Amniotic stem cell (primary cell): ENCODE measurements at places on chromosomes 7 and 10.
A peak's percentile ranks its signal among the peaks of the same experiment; 100 is the strongest.

GRCh38 chr7:43888993-43889945 is 17.1 kb downstream of the URGCP start:
- DNase-seq: no peak

GRCh38 chr7:7675686-7676085 is 35.1 kb downstream of the UMAD1 start:
- no peak for DNase-seq

- no peak for DNase-seq
Measured at GRCh38 chr10:77940627-77941026, 14.1 kb upstream of the DLG5 start.

DNA sequence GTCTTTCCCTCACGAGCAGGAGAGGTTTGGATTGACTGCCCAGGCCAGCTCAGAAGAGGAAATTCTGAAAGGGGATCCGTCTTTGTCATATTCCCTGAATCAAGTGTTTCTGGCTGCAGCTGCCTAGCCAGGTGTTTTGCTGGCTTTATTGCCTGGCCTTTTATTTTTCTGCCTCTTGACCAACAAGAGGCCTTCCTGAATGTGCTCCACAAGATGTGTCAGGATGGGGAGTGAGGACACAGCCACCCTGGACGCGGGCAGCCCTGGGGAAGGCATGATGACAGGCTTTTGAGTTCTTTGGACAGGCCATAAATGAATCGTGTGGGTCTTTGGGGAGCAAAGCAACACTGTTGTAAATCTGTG is 163.6 kb downstream of the CAMK1D start:
- DNase-seq: no peak

DNA sequence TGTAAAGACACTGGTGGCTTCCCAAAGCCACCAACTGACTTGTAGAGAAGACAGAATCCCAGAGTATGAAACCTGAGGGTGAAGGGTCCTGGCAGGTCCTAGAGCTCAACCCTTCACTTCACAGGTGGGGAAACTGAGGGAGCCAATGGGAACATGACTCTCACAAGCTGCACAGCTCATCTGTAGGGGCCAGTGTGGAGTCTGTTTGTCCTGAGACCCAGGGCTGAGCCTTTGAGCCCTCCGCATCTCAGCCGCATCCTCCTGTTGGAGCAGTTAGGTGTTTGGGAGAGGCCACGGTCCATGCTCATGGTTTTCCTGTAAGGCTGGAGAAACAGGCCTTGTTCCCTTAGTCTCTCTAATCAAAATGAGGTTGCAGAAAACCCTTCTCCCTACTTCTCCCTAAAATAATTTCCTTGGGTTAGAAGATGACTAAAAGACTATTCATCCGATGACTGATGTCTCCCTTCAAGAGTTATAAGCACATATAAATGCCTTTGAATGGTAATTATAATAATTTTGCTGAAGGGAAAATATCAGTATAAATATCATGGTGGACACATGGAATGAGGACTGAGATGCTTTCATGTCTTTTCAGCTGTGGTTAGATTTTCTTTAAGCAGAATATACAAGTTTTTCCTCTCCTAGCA is 10.3 kb downstream of the HTRA1 start:
- no peak for DNase-seq

DNA sequence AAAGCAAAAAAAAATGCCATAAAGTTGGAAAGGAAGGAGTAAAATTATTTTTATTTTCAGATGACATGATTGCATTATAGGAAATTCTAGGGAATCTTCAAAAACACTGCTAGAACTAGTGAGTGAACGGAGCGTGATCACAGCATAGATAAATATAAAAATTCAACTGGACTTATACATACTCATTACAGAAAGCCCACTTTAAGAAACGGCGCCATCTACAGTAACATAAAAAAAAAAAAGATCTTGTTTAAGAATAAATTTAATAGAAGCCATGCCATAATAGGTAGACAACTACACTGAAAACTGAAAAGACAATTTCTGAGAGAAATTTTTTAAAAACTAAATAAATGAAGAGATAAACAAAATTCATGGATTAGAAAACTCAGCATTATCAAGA is 623.1 kb upstream of the MGMT start:
- DNase-seq: no peak

DNA sequence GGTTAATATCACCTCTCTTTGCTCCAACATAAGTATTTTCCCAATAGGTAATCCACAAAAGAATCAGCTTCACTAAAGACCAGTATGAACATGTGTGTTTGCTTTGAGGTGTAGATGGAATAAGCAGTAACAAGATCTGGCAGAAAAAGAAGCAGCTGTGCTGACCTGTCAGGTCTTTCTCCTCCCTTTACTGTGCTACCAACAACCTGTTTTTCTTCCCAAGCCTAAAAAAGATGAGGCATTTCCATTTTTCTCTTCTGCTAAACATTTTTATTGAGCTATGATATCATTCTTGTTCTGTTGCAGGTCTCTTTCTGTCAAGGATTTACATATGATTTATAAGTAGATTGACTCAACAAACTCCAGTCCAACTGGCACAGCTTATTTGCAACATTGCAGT is 315.2 kb upstream of the GLI3 start:
- DNase-seq: no peak

DNA sequence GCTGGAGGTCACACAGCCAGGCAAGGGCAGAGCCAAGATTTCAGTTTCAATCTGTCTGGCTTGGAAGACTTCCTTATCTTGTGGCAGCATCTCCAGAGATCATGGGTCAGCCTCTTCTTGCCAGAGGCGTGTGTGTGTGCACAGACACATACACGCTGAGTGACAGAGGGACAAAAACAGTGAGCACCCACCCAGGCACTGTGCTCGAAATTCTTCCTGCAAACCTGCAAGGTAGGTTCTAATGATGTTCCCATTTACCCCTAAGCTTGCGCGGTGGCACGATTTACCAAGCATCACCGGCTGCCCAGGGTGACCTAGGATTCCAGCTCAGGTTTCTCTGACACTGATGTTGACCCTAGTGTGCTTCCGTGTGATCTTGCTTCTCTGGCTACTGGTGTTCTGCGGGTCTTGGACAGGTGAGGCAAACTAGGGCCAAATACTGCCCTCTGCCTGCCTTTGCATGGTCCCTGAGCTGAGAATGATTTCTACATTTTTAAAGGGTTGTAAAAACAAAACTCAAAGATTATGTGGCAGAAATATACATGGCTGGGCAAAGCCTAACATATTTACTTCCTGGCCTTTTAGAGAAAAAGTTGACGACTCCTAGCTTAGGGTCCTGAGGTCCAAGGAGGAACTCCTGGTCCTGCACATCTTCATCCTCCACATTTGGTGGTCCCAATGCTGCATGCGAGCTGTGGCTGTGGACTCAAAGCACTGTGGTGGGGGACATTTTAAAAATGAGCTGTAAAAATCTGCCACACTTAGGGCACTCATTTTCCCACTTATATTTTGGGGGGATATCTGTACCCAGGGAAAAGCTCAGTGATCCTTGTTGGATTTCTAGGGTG is 268.5 kb downstream of the RPS24 start:
- no peak for DNase-seq

- peak; percentile 45 for DNase-seq
Measured at GRCh38 chr10:114648368-114648767, 9.7 kb downstream of the ABLIM1 start.

- DNase-seq: no peak
Measured at GRCh38 chr10:26430641-26431163, 7.4 kb upstream of the APBB1IP start.

GRCh38 chr10:69455006-69455763 is 3.9 kb downstream of the TSPAN15 start:
- no peak for DNase-seq

GRCh38 chr7:55309040-55309991 is 55.8 kb upstream of the LANCL2 start:
- DNase-seq: no peak
